ENCODE measurements at places on chromosomes 1 and 21.

DNA sequence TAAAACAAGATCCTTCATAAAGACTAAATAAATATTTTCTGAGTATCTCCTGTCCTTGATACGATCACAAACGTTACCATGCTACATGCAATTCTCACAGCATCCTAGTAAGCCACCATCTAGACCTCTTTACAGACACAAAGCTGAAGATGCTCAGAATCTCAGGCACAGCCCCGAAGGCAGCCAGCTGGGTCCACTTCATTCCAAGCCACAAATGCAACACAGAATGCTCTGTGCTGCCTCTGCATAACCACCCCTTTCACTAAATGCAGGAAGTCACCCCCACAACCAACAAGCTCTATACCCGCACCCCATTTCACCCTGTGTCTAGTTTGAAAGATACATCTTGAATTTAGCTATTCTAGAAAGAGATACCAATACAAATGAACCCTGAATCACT is 12.9 kb downstream of the RCAN1 start:
- DNase-seq: no peak

GRCh38 chr1:231792634-231793033 is 166.0 kb downstream of the DISC1 start:
- peak; percentile 23 for DNase-seq

DNA sequence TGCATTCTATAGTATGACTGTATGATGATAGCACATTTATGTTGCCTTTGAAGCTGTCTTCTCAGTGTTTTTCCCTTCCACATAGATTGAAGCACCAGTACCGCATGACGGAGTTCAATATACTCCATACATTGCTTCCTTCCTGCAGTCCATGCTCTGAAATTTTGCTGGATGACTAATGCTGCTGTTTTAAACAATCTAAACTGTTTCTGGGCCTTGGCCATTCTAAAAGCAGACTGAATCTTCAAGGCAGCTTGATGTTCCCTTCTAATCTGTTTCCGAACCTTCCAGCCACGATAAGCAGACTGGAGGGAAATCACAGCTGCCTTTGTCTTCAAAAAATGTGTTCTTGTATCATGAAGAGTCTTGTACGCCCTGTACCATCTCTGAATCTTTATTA is 36.2 kb upstream of the F13B start:
- DNase-seq: peak; percentile 36

- DNase-seq: no peak
These were observed 78.2 kb upstream of the ARHGAP29 start for GRCh38 chr1:94315552-94316116.

DNA sequence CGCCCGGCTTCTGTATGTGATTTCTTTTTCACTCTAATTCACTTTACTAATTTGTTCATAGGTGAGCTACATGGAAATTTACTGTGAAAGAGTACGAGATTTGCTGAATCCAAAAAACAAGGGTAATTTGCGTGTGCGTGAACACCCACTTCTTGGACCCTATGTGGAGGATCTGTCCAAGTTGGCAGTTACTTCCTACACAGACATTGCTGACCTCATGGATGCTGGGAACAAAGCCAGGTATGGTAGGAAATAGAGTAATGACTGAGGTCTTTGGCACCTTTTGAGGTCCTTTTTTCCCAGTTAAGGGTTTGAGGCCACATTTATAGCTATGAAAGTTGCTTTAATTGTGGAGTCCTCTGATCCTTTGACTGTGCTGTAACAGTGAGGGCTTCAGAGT is 56.9 kb downstream of the KIF1B start:
- DNase-seq: peak; percentile 55
